ENCODE measurements at places on chromosomes 16 and 17.

- DNase-seq: no peak
Observed at GRCh38 chr16:25996052-25996451, 304.3 kb downstream of the HS3ST4 start.

DNA sequence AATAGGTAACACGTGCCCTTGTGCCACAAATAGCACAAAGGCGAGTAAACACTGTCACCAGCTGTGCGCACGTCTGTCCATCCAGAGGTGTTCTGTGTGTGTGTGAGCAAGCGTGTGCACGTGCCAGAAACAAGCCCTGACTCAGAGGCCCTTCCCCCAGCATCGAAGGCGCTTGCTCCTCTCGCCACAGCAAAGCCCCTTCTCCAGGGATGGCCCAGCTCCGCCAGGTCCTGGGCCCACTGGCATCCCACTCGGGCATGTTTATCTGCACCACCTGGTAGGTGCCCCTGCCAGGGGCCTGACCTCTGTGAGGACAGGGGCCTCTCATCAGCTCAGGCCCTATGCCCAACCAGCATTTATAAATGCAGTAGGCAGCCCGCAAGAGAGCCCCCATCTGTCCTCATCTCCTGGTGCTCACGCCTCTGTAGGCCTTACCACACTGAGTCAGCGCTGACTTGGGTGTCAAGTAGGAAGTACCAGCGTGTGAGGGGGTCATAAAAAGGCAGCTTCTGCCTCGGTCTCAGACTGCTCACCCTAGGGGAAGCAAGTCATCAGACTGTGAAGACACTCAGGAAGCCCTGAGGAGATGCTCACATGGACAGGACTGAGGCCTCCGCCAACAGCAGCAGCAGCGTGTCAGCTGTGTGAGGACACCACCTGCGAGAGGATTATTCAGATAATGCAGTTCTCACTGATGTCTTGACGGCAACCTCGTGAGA, 10.8 kb downstream of the TMEM235 start:
- DNase-seq: no peak

DNA sequence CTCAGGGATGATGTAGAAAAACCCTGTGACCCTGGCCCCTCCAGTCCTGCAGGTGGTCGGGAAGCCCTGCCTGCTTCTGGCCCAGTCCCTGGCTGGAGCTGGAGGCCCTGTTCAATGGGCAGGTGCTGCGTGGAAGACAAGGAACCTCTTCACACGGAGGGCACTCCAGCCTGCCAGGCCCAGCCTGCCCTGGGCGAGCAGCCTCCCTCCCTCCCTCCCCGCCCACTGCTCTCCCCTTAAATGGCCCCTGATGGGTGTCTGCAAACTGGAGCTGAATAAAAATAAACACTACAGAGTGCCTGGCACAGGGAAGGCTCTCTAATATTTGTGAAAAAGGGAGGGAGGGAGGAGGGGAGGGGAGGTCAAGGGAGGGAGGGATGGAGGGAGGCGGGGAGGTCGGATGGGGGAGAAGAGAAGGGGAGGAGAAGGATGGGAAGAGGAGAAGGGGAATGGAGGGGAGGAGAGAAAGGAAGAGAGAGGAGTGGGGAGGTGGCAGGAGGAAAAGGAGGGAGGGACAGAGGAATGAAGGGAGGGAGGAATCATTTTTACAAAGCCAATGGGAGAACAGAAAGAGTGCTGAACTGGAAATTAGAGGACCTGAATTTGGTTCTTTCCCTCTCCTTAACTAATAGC, 222.8 kb upstream of the TNRC6C start:
- DNase-seq: no peak

DNA sequence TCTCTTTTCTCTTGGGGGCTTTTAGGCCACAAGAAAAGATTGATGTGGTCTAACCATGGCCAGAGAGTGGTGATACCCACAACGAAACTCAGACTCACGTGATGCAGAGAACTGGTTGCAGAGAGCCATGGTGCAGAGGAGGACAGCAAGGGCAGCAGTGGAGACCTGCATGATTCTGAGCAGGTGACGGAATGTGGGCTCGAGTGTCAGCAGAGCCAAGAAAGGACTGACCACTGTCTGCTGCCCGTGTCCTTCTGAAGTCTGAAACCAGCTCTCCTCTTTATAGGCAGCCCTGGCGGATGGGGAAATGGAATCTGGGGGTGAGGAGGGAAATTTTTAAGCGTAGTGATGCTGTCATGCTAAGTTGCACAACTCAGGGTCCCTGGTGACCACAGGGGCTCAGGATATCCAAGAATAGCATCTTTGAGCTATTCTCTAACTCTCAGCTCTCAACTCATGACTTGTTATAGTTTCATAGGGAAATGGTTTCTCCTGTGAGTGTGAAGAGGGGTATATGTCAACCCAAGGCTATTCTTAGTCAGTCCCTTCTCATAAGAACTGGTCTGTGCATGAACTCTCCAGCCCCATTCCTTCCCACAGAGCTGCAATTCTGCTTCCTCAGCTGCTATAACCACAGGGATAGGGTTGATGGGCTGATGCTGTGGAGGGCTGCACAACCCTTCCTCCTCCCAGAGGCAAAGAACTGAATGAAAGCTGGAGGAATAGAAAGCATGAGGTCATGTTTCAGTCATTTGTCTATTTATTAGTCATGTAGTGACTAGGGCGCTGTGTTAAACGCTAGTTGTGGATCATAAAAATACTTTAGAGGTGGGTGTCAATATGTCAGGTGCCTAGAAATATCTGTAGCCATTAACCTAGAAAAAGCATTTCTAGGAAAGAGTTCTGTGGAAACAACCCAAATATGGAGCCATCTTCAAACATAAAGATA, at the start of gene CCL3:
CCL3 (minus strand) TSS at position 256 of the 949 bp plus-strand sequence; CDS start at position 171, 85 bp downstream.
- DNase-seq: no peak

GRCh38 chr16:86244158-86244557, 266.2 kb upstream of the FOXF1 start:
- no peak for DNase-seq

DNA sequence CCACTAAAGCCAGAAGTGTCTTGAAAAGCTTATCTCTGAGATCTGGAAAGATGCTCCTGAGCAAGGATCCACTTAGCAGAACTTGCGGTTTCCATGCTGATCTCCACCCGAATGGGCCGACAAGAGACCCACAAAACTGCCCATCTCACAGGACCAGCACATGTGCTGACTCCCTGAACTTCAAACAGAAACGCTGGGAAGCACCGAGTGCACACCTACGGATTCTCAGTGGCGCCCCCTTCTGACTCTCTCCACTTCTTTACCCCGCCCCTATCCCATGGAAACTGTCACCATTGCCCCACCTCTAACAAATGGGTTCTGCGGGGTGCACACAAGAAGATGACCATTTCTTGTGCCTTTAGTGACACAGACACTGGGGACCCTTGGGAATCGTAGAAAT, 21.4 kb downstream of the CDRT4 start:
- DNase-seq: no peak

- no peak for DNase-seq
Observed at GRCh38 chr17:3808701-3809100, 7.7 kb upstream of the ITGAE start.

DNA sequence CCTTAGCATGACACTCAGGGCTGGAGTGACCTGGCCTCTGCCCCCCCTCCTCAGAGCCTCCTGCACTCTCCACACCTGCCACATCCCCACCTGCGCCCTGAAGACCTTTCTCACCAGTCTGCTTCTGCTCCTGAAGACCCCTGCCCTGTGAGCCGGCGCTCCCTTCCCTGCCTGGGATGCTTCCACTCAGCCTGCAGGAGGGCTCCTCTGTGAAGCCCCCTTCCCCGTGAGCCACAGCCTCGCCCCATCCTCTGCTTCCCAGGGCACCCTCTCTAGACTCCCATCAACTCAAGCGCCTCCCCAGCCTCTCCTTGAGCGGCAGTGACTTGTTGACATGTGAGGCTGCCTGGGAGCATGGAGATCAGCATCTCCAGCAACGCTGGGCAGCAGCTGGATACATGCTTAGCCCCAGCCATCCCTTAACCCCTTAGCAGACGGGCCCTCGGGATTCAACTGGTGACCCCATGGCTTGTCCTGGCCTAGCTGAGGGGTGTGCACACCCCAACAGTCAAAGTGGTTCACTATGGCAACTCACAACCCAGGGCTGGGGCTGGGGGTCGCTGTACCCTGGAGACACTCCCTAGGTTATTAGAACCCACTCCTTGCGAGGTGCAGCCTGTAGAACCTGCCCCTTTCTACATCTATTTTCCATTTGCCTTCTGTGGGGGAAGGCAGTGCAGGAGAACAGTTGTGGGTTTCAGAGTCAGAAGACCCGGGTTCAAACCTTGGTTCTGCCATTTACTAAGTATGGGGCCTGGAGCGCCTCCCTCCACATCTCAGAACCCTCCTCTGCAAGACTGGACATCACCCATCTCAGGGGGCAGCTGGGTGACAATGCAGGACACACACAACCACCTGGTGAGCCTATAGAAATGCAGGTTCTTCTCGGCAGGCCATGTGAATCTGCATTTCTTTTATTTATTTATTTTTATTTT, 21.5 kb downstream of the TMEM235 start:
- no peak for DNase-seq

DNA sequence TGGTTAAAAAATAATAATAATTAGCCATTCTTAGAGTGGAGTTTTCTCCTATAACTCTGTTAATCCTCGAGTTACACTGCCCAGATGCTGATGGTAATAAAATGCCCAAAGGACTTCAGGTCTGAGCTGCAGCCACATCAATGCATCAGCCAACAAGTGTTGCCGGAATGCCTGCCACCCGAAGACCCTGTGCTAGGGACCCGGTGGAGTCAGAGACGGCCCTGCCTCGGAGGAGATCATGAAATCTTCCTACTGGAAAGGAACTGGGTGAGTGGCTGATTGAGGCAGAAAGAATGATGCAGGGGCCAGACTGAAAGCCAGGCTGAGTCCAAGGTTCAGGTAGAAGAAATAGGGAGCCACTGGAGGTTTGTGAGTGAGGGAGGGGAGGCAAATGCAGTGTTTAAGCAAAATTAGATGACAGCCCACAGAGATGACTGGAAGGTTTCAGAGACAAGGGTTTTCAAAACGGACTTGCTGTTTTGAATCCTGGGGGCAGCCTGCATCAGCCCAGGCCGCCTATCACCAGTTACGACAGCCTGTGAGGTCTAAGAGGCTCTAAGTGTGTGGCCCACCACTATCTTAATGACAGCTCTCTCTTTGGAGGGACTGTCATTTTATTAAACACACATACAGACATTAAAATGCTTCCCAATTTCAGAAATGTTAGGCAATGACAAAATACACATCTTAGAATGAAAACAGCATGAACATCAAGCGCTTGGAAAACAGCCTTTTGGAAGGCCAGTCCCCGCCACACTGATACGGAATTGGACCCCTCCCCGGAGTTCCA, 100.0 kb downstream of the ZNF423 start:
- DNase-seq: no peak

Data from activated CD4-positive, alpha-beta T cell treated with anti-CD3 and anti-CD28 coated beads, Interleukin-2, amount 50 U/mL, for 24 hours (primary cell).